Breast epithelium (tissue), 4 donors: ENCODE measurements at places on chromosomes 12 and 14.

DNA sequence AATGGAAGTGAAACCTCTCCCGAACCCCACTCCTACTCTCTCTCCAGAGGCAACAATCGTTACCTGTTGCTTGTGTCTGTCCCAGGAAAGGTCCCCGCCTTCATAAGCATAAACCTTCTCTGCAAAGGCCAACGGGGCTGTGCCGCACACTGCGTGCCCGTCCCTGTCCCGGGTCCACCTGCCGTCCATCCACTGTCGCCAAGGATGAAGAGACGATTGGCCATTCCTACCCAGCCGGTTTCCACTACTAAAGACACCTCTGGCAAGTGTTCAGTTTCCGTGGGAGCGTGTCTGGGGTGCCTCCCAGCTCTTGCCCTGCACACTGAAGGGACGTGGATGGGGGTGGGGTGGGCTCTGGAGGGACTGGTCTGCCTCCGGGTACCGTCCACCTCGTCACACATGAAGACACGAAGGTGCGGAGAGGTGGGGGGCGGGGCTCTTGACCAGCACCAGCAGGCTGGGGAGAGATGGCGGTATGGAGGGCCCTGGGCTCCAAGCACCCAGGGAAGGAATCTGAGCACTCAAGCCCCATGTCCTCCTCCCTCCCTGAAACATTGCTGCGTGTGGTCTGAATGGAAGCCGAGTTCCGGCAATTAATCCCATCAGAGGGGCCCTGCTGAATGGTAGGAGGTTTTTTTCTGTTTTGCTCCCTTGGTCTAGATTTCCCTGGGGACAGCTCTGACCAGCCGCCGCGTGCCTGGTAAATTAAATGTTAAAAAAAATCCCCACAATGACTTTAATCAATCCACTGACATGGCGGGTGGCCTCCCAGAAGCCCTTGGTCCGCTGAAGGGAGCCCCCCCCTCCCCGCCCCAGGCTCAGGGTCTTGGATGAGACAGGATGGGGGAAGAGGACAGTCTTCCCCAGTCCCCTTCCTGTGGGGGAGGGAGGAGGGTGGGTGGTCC, 4.1 kb upstream of the KIF26A start:
- no peak for DNase-seq

DNA sequence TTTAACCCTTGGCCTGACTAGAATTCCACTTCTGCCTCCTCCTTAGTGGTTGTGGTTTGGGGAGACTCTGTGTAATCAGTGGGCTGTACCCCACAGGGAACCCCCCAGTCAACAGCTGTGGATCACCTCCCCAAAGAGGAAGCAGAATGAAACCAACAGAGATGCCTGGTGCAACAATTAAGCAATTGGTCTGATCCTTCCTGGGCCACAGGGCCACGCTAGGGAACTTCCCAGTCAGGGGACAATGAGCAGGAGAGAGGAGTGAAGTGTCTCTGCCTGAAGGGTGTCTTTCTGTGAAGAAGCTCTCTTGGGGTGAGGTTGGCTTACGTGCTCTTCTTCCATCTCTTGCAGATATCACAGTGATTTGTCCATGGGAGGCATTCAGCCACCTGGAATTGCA, 8.2 kb downstream of the PDE6H start:
- no peak for DNase-seq

- no peak for DNase-seq
Measured at GRCh38 chr12:14408208-14408607, 42.7 kb downstream of the ATF7IP start.

DNA sequence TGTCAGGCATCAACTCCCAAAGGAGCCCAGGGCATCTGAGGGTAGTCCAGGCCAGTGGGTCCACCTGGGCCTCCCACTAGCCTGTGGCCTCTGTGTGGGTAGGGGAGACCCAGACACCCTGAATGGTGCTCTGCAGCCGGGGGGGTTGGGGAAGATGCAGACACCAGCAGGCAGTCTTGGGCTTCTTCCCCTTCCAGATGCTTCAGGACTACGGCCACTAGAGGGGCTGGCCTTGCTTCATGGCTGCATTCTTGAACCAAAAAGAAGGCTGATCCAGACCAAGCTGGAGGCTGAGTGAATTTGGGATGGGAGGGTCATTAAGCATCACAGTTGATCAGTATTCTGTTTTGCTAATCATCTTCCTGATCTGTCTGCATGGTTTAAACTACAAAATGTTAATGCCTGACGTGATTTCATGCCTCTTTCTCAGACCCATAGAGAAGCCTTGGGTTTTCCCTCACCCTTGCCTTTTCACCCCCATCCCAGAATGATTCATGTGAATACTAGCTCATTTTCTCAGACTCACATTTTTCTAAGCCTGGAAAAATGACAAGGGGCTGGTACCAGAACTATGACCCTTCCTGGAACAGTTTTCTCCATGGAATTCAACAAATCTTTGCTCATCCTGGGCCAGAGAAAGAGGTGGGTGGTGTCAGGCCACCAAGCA, 134.2 kb downstream of the NTF3 start:
- DNase-seq: no peak

DNA sequence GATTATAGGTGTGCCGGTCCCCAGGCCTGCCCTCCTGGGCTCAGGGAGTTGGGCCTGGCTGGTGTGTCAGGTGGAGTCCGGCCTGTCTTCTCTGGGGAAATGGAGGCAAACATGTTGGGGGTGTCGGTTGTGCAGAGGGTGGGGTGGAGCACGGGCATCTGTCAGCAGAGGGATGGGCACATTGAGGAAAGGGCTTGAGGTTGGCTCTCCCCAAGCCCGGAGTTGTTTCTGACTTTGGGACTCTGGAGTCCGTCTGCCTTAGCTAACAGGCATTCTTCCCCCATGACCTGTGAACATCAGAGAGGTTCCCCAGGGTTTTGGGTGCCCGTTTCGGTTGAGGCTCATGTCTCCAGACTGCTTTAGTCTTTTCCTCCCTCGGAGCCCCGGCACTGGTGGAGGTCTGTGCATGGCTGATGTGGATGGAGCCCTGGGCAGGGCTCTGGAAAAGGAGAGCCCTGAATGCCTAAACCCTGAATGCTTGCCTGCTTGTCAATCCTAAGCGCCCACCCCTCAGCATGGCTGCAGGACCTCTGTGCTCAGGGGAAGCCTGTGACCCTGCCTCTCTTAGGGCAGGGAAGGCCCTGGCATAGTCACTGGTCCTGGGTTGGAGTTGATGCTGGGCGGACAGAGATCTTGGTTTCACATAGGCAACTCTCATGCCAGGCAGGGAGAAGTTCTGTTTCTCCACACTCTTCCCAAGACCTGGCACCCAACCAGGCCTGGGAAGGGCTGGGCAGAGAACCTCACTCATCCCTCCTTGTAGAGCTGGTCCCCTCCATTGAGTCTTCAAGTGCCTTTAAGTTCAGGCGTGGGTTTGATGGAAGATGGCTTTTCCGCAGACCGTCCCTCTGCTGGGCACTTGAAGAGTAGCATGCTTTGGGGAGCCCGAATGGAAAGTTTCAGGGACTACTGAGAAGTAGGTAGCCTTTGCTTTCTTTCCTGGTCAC, 12.9 kb downstream of the NYNRIN start:
- DNase-seq: no peak

- DNase-seq: no peak
Measured at GRCh38 chr12:51183816-51184215, 10.9 kb upstream of the TFCP2 start.

DNA sequence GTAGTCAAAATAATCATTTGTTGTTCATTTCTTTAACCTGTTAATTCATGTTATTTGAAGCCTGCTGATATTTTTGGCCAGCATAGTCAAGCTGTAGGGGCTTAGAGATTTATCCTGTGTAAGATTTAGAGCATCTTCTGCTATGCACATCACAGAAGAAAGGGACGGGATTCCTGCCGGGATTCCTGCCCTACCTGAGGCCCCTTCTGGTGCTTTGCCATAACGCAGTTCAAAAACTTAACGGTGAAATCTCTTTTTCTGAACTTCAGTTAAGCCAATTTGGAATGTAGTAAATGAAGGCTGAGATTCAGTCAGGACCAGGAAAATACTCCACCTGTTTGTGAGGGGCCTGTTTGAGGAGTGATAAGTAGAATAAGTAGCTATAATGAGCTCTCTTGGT, 50.7 kb upstream of the TMEM260 start:
- DNase-seq: no peak

GRCh38 chr12:66409195-66409871, 107.0 kb downstream of the HELB start:
- no peak for DNase-seq

DNA sequence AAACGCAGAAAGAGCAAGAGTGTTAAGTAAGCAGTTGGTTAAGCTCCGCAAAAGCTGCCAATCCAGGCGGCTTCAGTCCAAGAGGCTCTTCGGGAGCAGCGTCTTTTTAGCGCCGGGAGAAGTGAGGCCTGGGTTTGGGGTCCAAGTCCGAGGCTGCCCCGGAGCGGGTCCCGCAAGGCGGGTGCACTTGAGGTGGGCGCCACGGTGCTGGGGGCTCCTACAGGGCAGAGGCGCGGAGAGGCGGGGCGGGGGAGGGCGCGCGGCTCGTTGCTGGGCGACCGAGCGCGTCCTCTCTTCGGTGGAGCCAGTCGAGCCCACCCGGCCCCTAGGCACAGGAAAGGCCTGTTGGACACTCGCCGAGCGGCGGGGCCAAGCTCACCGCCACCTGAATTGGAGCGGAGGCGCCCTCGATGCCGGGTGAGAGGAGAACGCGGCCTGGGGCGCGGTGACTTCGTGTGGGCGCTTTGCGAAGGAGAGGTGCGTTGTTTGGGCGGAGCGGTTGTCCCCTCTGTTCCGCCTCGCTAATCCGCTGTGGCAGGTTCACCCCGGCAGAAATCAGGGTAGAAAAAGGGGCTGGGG, 15.6 kb downstream of the TTC6 start:
- no peak for DNase-seq

GRCh38 chr12:48988030-48988649, 10.0 kb downstream of the WNT1 start:
- no peak for DNase-seq

- no peak for DNase-seq
Measured at GRCh38 chr14:72444701-72445100, 449.2 kb downstream of the DPF3 start.

DNA sequence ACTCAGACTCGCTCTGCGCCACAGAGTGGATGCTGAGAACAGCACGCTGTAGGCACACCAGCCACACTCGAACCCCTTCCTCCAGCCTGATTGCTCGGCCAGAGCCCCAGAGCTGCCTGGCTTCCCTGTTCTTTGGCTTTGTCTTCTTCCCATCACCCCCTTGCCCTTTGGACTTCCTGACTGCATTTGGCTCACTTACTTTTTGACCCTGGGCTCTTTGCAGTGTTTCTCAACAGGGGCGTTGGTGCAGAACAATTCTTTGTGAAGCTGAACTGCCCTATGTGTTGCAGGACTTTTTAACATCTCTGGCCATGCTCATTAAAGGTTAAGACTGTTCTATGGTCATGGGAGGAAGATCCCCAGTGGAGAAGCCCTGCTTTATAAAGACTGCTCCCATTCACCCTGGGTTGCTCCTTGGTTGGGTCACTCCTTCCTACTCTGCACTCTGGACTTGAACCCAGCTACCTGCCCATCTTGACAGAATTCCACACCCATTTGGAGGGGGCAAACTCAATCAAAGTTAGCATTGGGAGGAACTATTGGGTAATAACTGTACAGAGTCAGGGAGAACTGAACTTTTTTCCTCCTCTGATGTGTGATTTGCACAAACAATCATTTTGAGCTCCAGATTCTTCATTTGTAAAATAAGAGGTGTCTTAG, 127.7 kb upstream of the PLEKHG7 start:
- DNase-seq: no peak

DNA sequence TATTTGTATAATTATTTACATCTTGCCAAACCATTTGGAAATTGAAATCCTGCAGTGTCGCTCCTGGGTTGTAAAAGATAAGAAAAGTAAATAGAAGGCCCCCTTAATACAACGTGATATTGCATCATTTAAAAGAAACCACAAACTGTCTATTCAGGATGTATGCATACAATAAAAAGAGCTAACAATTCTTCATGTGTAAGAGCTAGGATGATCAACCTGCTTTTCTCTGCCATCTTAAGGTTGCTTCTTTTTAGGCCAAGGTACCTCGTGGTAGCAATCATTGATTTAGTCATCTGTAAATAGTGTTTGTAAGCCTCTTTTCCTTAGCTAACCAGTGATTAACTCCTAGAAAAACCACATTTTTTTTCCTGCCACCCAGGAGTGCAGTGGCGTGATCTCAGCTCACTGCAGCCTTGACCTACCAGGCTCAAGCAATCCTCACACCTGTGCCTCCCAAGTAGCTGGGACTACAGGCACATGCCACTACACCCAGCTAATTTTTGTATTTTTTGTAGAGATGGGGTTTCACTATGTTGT, 3.3 kb upstream of the USP44 start:
- DNase-seq: no peak

- no peak for DNase-seq
Measured at GRCh38 chr12:111339321-111339938, 29.5 kb downstream of the PHETA1 start.

- no peak for DNase-seq
Measured at GRCh38 chr12:25072906-25073650, 121.9 kb downstream of the DNAI7 start.
